ENCODE measurements at places on chromosomes 6 and 20.

DNA sequence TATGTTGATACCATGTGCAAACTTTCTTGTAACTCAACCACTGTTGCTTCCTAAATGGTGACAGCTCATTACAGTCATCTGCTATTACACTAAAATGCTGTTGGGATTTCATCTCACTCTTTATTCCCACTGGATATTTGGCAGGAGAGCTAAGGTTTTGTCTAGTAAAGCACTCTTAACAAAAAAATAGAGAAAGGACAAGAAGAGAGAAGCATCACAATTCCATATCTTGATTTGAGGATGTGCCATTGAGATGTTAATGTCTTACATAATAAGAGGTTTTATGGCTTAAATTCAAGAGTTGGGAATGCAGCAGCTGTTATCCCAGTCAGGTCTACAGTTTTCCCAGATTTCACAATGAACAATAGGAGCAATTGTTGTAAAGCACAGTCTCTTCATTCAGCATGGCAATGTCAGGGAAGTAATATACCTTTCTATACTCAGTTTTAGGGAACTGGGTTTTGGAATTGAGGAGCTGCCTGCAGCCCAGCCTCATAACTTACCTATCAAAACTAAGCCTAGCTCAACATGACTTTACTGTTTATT, 134.9 kb downstream of the ISM1 start:
- DNase-seq, result no peak

DNA sequence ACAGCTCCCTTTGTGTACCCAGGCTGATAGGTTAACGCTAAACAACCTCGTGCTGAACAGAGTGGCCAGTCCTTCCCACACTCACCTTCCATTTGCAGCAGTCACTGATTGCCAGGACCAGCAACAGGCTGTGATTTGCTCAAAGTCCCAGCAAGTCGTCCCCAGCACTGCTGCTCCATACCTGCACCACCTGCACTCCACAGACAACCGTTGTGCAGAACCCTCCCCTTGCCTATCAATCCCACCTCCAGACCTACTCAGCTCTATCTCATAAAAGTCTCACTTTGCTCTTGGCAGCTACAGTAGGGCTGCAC, 43.1 kb upstream of the SCML4 start:
- DNase-seq, result no peak

GRCh38 chr6:47654255-47654654, 44.1 kb upstream of the ADGRF4 start:
- DNase-seq, result no peak

GRCh38 chr6:168695701-168696100, 254.7 kb downstream of the SMOC2 start:
- no peak for DNase-seq

DNA sequence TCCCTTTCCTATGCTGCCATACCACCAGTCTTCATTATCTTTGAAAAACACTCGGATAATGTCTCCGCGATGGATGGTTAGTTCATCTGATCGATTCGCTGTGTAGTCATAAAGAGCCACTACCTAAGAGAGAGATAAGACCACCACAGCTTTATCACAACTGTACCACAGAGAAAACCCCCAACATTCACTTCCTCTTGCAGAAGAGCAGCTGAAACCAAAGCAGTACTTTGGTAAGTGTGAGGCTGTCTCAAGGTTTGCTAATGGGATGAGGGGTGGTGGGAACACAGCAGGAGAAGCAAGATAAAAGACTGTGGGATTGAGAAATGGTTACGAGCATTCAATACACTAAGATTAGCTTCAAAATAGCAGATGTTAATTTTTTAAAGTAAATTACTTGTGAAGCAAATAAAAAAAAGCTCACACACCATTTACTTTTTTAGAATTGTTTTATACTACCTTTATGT, 142.1 kb downstream of the MYB start:
- DNase-seq, result no peak

DNA sequence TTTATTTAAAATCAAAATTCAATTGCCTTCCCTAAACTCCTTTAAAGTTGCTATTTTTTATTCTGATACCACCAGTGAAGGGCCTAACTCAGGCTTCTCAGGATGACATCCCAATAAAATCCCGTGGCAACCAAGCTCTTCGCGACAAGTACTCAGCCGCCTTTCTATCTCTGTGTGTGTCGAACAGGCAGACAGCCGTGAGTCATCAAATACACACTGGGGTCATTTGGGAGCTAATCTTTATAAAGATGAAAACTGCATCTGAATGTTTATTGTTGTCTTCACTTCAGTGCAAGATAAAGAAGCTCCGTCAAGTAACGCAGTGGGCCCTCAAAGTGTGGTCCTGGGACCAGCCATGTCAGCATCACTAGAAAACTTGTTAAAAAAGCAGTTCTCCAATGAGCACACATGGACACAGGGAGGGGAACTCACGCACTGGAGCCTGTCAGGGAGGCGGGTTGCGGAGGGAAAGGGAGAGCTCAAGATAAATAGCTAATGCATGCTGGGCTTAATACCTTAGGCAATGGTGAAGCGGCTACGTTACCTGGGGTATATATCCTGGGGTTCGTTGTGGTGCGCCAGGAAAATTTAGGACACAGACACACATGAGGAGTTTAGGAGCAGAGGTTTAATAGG, 119.3 kb downstream of the RNF144B start:
- no peak for DNase-seq

GRCh38 chr6:169652896-169653295, 48.9 kb downstream of the WDR27 start:
- no peak for DNase-seq

DNA sequence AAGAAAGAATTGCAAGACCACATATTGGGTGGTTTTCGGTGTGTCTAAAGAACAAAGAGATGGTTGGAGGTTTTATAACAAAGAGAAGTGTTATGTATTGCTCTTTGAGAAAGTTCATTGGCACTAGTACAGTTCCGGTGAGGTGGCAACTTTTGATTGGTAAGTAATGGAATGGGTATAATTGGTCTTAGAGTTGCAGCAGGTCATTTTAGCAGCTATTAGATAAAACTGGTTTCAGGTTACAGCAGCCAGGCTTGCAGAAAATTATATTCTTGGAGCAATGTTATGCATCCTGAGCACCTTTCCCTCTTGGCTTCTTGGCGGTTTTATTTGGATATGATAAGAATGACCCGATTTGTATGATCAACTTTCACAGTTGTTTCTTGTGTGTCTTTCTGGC, 12.3 kb upstream of the SSTR4 start:
- no peak for DNase-seq

- no peak for DNase-seq
Measured at GRCh38 chr20:52193133-52193532, 1.6 kb upstream of the ZFP64 start.

DNA sequence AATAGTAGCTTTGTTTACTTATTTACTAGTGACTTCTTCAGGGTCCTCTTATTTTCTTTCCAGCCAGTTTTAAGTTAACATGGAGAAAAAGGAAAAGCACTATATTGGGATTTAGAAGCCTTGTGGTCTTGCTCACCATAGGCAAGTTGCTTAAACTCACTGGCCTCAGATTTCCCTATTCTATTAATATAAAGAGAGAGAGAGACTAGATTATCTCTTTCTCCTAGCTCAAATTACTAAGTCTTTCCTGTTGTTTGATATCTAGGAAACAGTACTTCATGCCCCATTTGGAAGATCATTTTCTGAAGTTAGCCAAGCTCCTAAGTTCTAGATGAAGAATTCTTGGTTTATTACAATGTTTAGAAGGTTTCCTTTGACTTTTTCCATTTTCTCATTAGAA, 32.5 kb downstream of the CTNNBL1 start:
- no peak for DNase-seq

GRCh38 chr6:16972535-16972934, 129.3 kb upstream of the STMND1 start:
- DNase-seq, result no peak

DNA sequence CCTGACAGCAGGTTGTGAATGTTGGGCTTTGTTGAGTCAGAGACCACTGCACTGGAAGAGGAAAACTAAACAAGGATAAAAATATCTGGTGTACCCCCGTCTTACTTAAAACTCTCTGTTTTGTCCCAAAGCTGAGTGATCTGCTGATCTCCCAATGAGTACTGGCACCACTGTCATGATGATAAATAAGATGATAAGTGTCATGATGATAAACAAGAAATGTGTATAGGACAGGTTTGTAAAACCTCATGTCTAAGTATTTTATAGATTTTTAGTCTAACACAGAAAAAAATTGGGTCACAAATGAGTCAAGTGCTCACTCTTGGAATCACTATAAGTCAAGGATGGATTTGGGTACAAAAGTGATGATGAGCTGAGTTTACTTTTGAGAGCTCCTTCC, 8.5 kb upstream of the SIM1 start:
- DNase-seq, result no peak

DNA sequence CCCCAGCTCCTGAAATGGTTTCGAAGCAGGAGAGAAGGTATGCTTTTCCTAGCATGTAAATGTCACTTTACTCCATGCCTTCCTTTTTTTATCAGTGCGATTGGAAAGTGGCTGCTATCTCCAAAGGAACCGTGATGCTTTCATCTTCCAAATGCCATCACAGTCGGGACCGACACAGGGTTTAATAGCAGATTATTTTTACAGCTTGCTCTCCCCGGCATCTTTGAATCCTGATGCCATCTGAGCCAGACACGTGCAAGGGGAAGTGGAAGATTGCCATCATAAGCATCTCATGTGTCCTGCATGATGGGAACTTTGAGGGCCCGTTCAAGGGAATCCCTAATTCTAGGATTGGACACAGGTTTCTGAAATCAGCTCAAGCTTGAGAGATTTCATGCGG, 253.4 kb upstream of the KCNG1 start:
- no peak for DNase-seq

GRCh38 chr6:112466373-112467151, 119.4 kb downstream of the RFPL4B start:
- DNase-seq, result no peak

DNA sequence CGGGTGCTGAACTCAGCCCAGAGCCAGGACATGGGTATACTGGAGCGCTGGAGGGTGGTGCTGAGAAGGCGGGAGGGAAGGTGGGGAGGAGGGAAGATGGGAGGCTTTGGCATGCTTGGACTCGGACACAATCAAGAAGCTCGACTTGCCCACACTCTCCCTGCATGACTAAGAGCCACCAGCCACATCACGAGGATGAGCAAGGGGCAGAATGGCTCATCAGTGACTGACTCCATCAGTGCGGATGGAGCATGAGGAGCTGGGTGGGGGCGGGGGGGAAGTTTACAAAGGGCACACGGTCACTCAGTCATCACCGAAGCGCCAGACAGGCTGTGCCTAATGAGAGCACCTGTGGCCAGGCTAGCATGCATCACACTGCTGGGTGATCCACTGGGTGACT, 222.8 kb downstream of the KIF16B start:
- no peak for DNase-seq

- DNase-seq, result no peak
Measured at GRCh38 chr6:69026715-69027114, 391.6 kb downstream of the ADGRB3 start.

DNA sequence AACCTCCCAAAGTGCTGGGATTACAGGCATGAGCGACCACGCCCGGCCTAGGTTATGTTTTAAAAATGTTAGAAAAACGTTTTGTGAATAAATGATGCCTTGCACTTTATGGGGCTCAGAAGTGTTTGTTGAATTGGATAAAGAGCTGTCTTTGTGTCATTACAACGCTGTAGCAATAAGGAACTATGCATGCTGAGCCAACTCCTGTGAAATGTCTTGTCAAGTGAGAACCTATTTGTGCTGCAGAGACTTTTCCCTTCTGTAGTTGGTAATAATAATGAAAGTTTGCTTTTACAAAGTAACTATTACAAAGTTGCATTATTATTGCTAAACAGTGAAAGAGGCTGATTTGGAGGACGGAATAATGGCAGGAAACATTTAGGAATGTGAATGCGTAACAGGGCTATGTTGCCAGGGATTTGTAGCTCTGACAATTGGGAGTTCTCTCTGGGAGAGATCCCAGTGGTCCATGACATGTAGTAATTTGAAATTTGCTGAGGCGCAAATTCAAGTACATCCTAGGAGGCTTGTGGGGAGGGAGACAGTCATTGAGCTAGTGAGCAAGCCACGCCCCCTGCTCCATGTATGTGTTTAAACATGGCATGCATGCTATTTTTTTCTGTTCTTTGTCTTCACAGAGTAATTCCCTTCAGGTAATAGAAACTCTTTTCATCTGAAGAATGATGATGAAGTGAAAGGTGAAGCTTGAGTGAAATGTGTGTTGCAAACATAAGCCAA, 16.8 kb upstream of the BICRAL start:
- no peak for DNase-seq

GRCh38 chr20:24109008-24109407, 120.4 kb upstream of the GGTLC1 start:
- peak; percentile 37 for DNase-seq

- no peak for DNase-seq
Measured at GRCh38 chr6:111263837-111264236, 176.5 kb downstream of the SLC16A10 start.

- no peak for DNase-seq
Measured at GRCh38 chr6:165679326-165679725, 16.3 kb upstream of the PDE10A start.

DNA sequence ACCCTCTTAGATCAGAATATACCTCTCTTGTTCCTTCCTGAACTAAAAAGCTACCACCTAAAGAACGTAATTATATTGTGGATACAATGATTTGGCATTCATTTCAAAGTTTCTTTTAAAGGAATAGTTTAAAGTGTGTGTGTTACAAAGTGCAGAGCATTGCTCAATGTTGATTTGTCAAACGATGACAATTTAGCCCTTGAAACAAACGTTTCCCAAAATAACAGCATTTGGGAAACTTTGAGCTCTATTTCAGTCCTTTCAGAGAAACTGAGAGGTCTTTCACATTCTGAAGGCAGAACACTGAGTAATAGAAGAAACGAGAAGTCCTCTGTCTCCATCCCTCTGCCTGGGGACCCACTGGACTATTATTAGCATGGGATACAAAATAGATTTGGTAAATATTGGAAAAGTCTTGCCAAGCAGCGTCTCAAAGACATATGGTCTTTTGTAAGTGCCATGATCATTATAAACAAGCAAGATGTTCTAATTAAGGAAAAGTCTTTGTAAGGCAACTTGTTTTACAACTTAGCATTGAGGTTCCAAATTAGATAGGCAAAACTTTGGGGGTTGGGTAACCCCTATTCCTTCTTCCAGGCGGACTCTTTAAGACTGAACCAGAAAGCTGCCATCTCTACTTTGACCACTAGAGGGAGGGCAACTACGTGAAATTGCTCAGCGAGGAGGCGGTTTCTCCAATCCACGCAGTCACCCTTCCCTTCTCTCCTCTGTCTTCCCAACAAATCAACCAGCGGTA, 208.8 kb downstream of the RNF144B start:
- DNase-seq, result peak; percentile 45

- no peak for DNase-seq
Measured at GRCh38 chr6:113560908-113561307, 296.2 kb upstream of the MARCKS start.

- DNase-seq, result no peak
Measured at GRCh38 chr20:56316051-56316450, 42.7 kb upstream of the FAM210B start.

GRCh38 chr6:39088331-39088730, 26.7 kb downstream of the SAYSD1 start:
- DNase-seq, result peak; percentile 44

DNA sequence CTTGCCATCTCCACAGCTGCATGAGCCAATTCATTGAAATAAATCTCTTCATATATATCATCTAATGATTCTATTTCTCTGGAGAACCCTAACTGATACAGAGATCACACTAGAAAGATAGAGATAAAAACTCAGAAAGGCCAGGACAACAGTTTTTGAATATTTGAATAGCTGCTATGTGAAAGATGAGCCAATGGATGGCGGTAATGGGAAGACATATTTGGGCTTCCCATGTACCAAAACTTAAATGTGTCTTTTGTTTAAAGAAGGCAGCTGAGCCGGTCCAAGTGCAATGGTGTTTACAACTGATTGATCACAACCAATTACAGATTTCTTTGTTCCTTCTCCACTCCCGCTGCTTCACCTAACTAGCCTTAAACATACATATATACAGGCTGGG, 35.1 kb downstream of the SGK1 start:
- DNase-seq, result no peak
